Head of caudate nucleus (tissue), 42 donors: ENCODE measurements at places on chromosomes 4 and X.

DNA sequence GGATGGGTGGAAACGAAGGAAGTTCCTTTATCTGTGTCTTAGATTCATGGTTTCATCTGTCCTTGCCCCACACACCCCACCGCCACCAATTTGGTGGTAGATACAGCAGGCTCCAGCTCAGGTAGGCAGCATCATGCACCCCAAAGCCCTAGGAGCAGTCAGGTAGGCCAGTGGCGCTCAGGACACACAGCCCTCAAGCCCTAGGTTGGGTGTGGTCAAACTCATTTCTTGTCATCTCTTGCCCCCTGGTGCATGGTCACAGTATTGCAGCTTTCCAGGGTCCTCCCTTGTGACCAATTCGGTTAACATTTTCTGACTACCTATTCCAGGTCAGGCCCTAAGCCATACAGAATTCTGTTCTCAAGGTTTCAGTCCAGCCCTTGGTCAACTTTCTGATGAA is 14.5 kb upstream of the PRRG3 start:
- DNase-seq, result peak; percentile 38

- no peak for DNase-seq
These were observed 240.3 kb upstream of the NDST3 start for GRCh38 chr4:117793845-117794480.

DNA sequence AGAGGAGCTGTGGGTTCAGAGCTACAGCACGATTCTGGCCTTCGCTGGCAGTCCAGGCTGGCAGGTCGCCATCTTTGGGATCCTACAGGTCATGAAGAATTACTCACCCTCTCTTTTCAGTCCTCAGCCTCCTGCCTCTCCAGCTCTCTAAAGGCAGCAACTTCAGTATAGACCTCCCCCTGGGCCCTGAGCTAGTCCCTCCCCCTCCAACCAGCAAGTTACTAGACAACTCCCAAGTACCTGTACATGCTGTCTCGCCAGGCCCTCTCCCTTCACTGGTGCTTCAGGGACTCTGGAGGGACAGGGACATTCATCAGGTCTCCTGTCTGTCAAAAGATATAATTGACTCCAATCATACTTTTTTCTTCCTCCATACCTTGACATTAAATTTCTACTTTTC is at the start of gene GPR119:
GPR119 (minus strand) TSS at position 155 of the 400 bp plus-strand sequence. CDS start 227 bp downstream, outside the sequence.
- no peak for DNase-seq

GRCh38 chr4:141896687-141897086 is 260.3 kb downstream of the IL15 start:
- DNase-seq, result no peak

GRCh38 chrX:153765138-153766079 is 1.4 kb downstream of the PLXNB3 start:
- peak; percentile 98 for DNase-seq

GRCh38 chrX:41759817-41760216 is 35.8 kb downstream of the GPR82 start:
- no peak for DNase-seq

- no peak for DNase-seq
These were observed 1.9 kb downstream of the SOWAHD start for GRCh38 chrX:119760026-119760877.

GRCh38 chrX:7283741-7284140 is 135.8 kb upstream of the PUDP start:
- no peak for DNase-seq

GRCh38 chr4:104138116-104138515 is 356.6 kb downstream of the CXXC4 start:
- DNase-seq, result no peak

DNA sequence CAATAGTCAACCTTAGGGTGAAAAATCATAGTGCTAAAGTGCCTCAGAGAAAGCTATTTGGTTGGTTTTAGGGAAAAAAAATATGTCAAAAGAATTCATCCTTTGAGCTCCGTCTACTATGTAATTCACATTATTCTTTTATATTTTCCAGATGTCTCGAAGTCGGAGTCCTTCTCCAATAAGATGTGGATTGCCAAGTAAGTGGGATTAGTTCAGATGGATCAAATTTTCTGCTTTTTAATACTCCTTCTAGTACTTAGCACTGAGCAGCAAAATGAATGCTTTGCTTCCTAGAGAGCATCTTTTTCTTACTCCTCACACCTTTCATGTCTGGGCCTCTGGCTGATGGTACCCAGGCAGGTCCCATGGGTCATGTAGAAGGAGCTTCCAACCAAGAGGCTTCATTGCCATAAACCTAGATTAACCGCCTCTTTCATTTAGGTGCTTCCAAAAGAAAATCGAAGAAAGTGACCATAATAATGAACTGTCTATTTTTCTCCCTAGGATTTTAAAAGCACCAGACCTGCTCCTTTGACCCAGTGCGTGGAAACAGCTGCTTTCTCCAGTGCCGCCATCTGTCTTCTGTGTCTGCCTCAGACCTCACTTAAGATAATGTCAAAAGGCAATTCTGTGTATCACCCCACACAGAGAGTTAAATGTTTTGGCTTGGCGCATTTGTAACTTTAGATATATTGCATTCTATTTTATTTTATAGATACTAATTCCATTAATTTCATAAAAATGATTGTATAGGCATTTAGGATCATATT is 43.5 kb downstream of the SPATA18 start:
- no peak for DNase-seq

DNA sequence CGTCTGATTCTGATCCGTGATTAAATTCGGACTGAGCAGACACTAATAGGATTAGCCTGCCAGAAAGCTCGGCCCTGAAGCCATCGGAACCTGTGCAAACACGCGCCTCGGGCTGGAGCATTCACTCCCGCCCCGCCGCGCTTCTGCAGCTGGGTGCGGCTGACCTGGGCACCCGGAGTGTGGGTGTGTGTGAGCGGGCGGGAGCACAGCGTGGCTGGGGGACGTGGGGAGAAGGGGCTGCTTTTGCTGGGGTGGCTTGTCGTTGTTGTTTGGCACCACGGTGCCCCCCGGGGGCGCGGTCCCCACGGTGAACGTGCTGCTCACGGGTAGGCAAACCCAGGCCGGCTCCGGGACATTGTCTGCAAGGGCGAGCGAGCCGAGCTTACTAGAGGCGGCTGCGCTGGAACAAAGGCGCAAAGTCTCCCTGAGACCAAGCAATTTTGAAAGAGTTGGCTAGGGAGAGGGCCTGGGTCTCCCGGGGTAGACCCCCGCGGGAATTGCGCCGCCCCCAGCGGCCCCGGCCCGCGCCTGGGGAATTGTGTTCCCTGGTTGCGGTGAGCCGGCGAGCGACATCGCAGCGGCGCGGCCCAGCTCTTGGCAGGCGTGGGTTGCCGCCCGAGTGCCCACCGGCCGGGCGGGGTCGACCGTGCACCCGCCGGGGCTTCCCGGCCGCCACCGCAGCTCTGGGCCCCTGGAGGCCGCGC is 1.4 kb downstream of the MAMLD1 start:
- peak; percentile 24 for DNase-seq

- no peak for DNase-seq
These were observed 14.8 kb downstream of the NDNF start for GRCh38 chr4:121057466-121057922.

DNA sequence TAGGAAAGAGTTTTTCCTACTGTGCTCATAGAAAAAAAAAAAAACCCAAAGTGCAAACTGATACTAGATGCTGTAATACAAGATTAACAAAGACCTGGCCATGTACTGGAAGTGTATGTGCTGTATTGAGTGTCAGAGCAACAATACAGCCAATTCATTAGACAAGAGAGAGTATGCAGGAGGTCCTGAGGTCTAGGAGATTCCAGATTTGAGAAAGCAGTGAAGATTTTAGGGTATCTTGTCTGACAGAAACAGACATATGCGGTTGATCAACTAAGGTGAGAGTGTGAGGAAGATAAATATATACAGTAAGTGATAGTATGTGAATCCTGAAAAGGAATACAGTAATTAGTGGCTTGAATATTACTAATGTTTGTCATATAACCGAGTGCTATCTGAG is 3.0 kb downstream of the GPR174 start:
- DNase-seq, result no peak

DNA sequence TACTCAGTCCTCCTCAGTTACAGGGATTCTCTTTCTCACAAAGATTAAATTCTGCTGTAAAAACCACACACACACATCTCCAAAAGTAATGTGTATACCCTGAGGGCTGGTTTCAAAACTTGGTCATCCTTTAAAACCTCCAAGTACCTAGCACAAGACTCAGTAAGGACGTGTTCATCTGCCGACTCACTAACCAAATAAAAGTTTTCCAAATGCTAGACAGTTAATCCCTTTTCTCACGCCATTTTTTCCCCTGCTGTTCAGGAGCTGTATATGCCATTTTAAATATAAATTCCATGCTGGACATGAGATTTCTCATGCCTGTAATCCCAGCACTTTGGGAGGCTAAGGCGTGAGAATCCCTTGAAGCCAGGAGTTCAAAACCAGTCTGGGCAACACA is 3.9 kb upstream of the SAT1 start:
- no peak for DNase-seq

- no peak for DNase-seq
These were observed 138.6 kb upstream of the GPRIN3 start for GRCh38 chr4:89446193-89446592.

GRCh38 chrX:110182362-110182761 is 135.5 kb downstream of the AMMECR1 start:
- DNase-seq, result no peak

- no peak for DNase-seq
These were observed 5.7 kb downstream of the CSN1S1 start for GRCh38 chr4:69936566-69936965.
